ENCODE measurements at places on chromosomes 2 and 18.

- no peak for DNase-seq
Measured at GRCh38 chr18:4125224-4125623, 329.9 kb downstream of the DLGAP1 start.

DNA sequence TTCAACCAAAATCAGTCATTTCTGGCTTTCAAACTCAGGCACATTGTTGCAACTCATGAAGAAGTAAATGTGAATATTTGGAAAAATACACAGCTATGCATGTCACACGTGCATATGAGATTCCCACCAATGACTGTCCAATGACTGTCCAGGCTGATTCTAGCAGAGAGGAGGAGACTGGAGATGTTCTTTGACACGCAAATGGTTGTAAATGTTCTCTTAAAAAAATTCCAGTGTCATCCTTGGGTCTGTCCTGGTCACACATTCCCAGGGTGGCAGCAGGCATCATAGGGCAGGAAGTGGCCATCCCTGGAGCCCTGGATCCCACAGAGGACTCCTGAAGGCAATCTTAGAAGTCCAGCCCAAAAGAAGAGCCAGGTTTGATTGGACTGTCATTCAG, 40.9 kb downstream of the TWIST2 start:
- no peak for DNase-seq

DNA sequence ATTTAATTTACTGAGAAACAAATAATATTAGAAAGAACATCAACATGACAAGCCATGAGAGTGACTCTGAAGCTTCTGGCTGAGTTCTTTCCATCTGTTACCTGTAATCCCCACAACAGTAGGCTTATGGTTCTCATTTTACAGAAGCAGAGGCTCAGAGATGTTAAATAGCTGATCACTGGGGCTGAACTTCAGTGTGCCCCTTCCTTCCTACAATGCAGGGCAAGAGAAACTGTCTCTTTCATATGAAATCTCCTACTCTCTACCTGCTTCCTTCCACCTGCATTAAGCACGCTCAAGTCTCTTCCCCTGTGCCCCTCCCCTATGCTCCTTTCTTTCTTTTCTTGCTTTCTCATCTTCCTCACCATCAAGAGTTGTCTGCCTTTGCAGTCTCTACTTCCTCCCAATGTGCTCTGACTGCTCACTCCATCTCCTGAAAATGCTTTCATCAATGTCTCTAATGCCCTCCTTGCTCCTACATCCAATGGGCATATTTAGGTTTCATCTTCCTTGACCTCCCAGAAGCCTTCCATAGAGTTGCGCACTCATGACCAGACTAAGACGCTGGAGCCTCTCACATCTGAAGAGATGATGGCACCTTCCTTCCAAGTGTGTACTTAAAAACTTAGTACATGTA, 23.7 kb downstream of the APOB start:
- DNase-seq = no peak

GRCh38 chr2:195601361-195601760, 55.7 kb upstream of the SLC39A10 start:
- no peak for DNase-seq

GRCh38 chr2:20422402-20423271, 24.2 kb upstream of the RHOB start:
- no peak for DNase-seq

- DNase-seq = no peak
Measured at GRCh38 chr2:74554820-74555531, 456 bp downstream of the DOK1 start.

DNA sequence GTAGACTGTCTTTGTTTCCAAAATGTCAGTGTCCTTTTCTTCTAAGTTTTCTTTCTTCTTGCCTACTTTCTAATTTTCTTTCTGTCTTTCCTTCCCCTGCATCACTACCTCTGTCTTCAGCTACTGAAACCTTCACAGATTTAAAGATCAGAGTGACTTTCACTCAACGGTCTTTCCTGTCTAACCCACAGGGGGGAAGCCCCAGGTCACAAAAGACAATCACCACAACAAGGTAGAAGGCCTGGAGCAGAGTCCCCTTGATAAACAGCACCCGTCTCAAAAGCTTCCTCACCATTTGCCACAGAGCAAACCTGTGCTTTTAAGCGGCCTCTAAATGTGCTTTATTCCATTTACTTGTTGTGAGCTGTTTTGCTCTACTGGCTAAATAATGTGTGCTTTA, 665.4 kb downstream of the BCL11A start:
- no peak for DNase-seq

- DNase-seq = no peak
Measured at GRCh38 chr18:7730682-7731081, 163.6 kb downstream of the PTPRM start.

- DNase-seq = no peak
Measured at GRCh38 chr18:24388957-24389356, 8.7 kb downstream of the OSBPL1A start.

DNA sequence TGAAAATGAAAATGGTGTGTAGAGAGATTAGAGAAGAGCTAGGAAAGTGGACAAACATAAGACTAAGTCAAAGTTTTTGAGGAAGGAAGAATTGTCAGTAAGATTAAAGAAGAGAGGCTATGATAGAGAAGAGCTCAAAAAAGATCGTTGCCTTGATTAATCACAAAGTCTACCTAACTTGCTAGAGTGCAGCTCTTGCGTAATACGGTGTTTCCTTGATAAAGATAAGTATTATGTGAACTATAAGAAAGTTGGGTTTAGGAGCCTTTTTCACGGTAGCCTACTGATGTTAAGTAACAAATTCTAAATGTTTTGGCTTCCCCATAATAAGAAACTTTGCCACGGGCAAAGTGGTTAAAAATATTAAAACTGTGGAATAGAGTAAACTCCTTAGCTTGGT, 226.4 kb upstream of the NRXN1 start:
- no peak for DNase-seq

DNA sequence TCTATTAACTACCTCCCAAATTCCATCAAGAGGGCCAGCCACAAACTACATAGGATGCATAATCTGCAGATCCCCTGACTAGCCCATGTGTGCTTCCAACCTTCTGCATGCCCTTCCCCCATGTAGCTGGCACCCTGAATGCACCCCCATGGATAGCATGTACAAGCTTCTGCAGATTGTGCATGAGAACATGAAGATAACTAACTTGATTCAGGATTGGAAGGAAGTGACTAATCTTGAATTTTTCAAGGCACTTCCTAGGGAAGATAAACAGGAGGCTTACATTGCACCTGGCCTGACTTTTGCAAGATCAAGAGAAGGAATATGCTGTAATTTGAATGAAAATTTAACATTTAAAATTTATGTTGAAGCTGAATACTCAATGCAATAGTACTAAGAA, 66.7 kb downstream of the CDC42EP3 start:
- DNase-seq = no peak

DNA sequence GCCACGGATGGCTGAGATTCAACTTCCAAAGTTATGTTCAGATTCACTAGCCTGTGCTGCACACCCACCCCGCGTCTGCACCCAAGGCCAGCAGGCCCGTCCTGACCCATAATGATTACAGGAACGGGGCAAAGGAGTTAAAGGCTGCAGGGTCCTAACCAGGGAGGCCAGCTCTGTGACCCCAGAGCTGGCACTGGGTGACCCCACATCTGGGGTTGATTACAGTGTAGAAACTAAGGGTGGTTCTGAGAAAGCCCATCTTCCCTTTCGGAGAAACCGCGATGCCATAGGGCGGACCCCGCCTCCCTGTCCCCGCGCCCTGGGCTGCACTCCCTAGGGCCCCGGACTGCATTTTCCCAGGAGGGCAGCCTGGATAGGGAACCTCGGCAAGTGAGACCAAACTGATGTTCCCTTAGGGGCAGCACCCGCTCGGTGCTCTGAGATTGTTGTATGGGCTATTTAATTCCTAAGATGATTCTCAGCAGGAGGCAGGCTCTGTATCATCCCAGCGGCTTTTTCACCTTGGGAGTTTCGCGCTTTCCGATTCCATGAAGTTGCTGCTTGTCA, 2.2 kb upstream of the GPR148 start:
- no peak for DNase-seq

GRCh38 chr2:119426801-119427395, 4.8 kb upstream of the TMEM37 start:
- DNase-seq = no peak

- DNase-seq = peak; percentile 97
Measured at GRCh38 chr2:173159791-173160463, 84.3 kb downstream of the MAP3K20 start.

GRCh38 chr2:60641811-60642788, 88.6 kb upstream of the BCL11A start:
- no peak for DNase-seq

GRCh38 chr2:231709981-231710798, 1.9 kb downstream of the PTMA start:
- no peak for DNase-seq

- DNase-seq = no peak
Measured at GRCh38 chr18:61435064-61435652, 101.9 kb downstream of the CDH20 start.

- no peak for DNase-seq
Measured at GRCh38 chr2:234911271-234911670, 40.5 kb upstream of the SH3BP4 start.

- no peak for DNase-seq
Measured at GRCh38 chr2:99480390-99480789, 9.4 kb downstream of the REV1 start.

DNA sequence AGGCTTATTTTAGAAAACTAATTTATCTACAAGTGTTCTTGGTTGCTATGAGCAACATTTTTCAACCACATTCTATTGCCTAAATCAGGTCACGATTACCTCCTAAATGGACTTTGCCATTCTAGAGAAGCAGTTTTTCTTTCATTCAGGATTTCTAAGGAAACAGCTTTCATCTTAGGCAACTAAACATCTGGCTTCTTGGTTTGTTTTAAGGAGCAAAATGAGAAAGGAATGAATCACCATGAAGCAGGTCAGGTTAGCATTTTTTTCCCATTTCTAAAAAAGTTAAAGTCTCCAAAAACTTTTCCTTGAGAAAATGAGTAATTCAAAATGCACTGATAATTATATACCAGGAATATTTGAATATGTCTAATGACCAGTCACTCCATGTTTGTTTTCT, 114.8 kb downstream of the GAREM1 start:
- DNase-seq = no peak

DNA sequence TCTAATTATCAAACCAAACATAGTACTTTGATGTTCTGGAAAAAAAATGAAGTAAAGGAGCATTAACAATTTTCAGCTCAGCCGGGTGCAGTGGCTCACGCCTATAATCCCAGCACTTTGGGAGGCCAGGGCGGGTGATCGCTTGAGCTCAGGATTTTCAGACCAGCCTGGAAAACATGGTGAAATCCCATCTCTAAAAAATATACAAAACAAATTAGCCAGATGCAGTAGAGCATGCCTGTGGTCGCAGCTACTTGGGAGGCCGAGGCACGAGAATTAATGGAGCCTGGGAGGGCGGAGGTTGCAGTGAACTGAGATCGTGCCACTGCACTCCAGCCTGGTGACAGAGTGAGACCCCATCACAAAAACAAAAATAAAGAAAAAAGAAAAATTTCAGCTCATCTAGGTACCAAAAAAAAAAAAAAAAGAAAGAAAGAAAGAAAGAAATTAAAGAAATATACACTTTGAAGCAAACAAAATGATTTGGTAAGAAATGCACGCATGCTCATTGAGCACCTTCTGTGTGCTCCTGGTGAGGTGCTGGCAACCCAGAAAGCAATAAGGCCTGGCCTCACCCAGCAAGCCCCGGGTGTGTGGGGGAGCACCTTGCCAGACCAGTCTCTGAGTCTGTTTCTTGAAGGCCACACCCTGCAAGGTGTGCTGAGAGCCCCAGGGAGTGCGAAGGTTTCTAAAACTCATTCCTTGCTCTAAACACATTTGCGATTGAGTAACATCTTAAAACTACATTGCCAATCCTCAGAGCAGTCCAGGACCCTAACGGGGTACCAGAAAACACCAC, 133.5 kb downstream of the TFCP2L1 start:
- DNase-seq = no peak

DNA sequence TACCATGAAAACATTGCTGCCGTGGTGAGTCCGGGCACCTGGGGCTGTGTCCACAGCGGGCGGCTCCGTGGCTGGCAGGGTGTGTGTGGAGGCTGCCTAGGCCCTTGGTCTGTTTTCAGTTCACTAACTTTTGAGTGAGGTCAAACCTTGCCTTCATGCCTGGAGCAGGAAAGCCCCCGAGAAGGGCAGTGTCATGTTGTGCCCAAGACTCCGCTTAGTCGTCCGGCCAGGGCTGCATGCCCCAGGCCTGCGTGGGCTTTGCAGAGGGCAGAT, 24.1 kb downstream of the MAL start:
- no peak for DNase-seq

DNA sequence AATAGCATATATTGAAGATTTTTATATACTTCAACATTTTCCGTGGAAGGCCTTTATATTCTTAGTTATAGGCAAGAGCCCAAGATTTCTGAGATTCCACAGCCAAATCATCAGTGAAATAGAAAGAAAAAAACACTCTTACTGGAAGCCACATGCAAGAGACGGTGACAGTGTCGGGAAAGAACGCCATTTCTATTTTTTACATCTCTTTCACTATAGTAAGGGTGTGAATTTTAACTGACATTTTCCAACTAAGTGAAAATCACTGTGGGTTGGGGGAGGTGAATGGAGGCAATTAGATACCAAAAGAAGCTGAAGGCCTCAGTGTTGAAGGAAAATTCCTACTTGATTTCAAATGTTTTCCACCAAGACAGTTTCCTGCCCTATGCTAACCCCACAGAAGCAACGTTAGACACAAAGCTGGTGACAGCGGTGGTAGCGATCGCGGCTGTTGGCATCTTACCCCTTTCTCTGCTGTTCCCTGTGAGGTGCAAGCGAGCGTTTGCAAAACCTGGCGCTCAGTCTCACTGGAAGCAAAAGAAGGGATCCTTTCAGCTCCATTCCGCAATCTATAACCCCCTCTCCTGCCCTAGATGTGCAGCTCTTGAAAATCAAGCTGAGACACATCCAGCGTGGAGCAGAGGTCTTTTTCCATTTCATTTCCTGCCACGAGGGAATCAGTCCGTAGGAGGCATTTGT, 20.0 kb downstream of the ID2 start:
- no peak for DNase-seq

DNA sequence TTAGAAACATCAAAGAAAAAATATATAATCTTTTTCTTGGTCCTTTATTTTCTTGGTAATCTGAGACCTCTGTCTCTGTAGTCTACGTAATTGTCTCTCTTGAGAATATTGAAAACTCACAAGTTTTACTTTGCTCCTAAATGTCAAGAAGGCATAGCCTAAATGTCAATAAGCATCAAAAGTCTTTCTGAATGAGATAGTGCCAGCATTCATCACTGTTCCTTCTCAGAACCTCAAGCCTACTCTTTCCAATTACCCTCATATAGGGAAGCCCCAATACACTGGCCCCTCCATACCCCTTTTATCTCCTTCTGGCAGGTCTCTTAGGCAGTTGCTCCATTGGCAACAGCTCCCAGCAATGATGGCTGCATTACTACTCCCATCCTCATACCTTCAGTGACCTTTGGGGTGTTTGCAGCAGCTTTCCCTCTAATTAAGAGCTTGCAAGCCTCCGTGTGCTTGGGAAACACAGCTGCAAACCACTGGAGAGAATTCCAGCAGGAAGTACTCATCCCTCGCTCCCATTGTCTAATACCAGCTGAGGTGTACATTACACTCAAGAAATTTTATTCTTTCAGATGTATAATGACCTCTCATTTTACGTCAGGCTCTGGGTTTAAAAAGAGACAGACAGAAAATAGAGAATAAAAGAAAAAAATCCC, 95.8 kb downstream of the KYNU start:
- DNase-seq = no peak

Measured in AG04449 (cell line).